ENCODE measurements at places on chromosomes 7 and 10.

- DNase-seq, result no peak
Measured at GRCh38 chr10:100993986-100994708, 5.5 kb upstream of the LZTS2 start.

- DNase-seq, result no peak
Measured at GRCh38 chr10:29344073-29344820, 55.4 kb downstream of the LYZL1 start.

DNA sequence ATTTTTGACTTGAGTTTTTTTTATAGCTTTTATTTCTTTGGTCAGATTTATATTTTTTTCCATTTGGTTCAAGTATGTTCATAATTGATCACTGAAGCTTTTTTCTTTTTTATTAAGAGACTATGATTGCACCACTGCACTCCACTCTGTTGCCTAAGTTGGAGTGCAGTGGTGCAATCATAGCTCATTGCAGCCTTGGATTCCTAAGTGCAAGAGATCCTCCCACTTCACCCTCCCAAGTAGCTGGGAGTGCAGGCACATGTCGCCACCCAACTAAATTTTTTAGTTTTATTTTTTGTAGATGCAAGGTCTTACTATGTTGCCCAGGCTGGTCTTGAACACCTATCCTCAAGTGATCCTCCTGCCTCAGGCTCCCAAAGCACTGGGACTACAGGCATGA lies 97.7 kb upstream of the KIF5B start:
- no peak for DNase-seq

DNA sequence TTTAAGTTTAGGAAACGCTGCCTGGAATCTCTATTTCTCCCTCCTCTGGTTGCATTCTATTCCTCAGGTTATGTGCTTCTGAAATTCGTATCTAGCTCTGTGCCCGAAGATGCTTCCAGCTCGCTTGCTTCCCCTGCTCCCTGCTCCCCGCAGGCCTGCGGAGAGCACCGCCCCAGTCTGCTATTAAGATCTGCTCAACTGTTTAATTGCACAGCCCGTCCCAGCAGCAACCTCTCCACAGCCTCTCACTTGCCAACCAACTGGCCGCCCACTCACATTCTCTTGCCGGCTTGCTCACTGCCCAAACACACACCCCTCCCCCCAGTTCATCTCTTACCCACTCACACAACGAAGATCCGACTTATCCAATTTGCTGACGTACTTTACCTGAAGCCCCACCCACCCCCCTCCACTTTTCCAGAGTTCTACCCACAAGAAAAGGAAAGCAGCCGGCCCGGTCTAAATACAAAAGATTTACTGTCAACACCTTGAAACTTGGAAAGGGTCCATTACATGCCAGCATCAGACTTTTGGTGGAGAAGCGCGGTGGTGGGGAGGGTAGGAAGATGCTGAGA lies 167.3 kb upstream of the KLF14 start:
- peak; percentile 58 for DNase-seq

DNA sequence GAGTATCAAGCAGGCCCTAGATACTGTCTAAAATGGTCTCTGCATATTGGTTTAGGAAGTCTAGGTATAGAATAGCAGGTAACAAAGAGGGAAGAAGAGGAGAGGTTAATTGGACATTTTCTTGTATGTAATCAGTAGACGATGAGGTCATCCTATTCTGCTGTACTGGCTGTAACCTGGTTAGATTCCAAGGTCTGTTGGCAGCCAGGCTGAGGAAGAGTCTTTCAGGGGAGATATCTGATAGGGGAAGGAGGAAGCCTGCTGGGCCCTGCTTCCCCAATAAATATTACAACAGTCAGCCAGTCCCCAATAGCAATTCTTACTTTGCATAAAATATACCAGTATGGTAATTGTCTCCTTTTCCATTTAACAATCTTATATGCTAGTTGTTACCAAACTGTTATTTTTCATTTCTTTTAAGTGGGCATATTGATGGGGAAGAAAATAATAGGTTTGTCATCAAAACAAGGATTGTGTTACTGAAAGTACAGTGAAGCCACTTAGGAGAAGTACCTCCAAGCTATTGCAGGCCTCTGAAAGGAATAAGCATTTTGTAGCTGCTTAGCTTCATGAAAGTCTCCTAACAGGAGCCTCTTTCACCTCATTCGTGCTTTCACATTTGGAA lies 186.4 kb downstream of the LRRC4 start:
- DNase-seq, result no peak

GRCh38 chr7:12094365-12094921 lies 116.7 kb upstream of the TMEM106B start:
- DNase-seq, result no peak

DNA sequence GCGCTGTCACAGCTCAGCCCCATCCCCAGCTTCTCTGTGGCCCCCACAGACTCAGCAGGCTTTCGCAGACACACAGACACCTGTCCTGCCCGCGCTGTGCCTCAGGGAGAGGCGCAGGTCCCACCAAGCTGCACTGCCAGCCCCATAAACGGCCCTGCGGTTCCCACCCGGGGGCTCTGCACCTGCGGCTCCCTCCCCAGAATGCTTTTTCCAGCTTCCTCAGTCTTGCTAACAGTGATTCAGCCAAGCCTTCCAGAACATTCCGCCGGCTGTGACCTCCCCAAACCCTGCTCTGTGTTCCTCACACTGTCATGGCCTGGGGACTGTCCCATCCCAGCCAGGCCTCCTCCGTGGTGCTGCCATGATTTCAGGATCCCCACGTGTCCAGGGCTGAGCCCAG lies 27.8 kb upstream of the TNRC18 start:
- DNase-seq, result no peak

- DNase-seq, result peak; percentile 54
Measured at GRCh38 chr10:26725837-26726727, 28.6 kb downstream of the PDSS1 start.

DNA sequence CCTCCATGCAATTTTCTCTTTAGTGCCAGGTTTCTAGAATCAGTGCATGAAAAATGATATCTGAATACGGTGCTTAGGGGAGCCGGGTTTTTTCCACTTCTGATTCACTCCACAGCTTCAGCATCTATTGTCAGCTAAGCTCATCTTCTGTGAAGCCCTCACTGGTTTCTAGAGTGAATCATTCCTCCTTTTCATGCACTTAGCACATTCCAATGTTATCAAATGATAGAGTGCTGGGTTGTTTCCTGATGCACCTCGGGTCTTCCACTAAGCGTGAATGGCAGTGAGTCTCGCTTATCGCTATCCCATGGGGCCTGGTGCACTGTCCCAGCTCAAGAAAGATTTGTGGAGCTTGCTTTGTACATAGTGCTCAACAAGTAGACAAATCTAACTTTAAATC lies 170.9 kb upstream of the RHEB start:
- peak; percentile 61 for DNase-seq

DNA sequence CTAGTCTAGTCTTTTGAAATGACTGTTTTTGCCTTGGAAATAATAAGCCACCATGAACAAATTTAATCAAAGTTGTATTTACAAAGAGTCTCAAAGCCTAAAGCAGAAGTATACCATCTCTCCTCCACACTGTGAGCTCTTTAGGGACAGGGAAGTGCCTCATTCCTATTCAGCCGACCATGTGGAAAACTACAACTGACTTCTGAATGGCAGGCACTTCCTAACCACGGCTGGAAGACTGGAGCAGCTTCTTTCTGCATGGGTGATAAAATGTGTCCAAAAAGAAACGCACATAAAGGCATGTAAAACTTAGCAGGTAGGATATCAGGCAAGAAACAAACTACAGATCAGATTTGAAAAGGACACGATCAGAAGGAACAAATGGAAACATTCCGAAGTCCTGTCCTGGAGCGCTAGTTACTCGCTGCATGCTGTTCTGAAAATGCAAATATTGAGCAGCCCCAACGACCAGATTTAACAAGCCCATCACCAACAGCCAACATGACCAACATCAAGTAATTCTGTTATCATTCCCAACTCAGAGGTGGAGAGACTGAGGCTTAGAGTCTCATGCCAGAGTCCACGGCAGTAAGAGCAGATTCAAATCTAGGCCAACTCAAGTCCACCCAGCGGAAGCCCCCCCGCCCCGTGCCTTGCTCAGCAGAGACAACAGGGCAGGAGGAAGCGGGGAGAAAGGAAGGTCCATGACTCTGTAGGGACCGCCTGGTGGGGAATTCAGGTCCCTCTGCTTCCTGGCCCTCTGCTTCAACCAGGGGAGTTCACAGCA lies 26.5 kb downstream of the CTBP2 start:
- DNase-seq, result no peak

- DNase-seq, result peak; percentile 33
Measured at GRCh38 chr10:96667401-96667800, 52.9 kb downstream of the PIK3AP1 start.

GRCh38 chr10:70564901-70565351 lies 37.6 kb downstream of the PRF1 start:
- DNase-seq, result no peak

DNA sequence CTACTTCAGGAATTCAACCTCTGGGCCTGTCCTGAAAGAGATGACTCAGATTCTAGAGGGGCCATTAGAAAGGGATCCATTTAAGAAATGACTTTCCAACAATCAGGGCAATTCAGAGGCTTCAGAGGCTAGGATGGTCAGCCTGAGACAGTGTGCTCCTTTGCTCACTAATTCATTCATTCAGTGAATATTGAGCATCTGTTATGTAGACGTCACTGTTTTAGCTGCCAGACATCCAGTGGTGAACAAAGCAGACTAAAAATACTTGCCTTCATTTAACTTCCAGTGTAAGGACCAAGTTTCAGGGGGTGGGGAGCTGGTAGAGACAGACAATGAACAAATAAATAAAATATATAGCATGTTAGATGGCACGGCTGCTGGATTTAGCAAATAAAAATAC lies 1.6 kb downstream of the KIAA1217 start:
- no peak for DNase-seq

GRCh38 chr7:91249506-91250233 lies 14.6 kb upstream of the FZD1 start:
- DNase-seq, result peak; percentile 56

- DNase-seq, result no peak
Measured at GRCh38 chr10:6607778-6608177, 27.7 kb upstream of the PRKCQ start.

GRCh38 chr10:69472544-69472943 lies 21.3 kb downstream of the TSPAN15 start:
- DNase-seq, result no peak

DNA sequence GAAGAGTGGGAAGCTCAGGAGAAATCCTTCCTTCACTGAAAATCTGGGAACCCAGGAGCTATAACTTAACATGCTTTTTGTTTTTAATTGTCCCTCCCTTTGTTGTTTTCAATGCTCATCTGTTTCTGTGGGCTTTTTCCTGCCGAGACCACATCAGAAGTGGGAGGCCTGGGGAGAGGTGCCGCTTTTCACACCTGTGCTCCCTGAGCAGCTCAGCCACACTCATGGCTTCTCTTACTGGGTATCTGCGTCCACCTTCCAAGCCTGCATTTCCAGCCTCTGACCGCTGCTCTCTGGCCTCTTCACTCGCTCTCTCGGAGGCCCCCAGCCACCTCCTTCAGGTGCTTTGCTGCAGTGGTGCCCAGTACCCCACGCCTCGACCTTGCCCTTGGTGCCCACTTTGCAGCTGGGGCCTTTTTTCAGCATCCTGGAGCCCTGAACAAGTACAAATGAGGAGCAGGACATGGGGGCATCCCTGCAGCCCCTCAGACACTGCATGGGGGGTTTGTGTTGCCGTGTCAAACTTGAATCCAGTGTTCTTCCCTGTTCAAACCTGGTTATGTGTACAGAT lies 9.9 kb downstream of the C7orf57 start:
- no peak for DNase-seq

DNA sequence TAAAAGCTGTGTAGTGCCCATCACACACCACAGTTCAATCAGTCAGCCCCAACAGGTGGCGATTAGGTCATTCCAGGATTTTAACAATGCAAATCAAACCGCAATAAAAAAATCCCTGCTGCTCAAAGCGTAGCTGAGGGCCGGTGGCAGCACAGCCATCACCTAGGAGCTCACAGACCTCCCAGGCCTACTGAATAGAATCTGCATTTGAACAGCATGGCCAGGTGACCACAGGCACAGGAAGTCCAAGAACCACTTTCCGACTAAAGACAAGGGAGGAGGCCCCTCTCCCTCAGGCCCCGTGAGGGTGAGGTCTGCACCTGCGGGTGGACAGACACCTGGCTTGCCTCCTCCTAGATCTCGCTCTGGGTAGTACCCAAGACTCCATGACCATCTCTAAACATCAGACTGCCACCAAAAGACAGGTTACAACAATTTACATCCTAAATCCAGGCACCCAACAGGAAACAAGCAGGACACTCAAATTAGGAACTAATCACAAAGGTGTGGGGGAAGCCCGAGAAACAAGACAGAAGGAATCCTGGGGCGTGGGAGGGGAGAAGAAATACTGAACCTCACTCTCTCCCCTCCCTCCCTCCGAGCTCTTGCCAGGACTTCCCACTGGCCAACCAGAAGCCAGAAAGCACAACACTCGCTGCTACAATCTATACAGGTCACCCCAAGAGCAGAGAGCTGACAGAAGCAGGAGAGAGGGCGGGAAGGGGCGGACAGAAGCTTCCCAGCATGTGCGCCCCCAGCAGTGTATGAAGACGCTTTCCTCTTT lies 19.2 kb downstream of the GNA12 start:
- no peak for DNase-seq

- no peak for DNase-seq
Measured at GRCh38 chr10:77081481-77081891, 556.1 kb downstream of the KCNMA1 start.

DNA sequence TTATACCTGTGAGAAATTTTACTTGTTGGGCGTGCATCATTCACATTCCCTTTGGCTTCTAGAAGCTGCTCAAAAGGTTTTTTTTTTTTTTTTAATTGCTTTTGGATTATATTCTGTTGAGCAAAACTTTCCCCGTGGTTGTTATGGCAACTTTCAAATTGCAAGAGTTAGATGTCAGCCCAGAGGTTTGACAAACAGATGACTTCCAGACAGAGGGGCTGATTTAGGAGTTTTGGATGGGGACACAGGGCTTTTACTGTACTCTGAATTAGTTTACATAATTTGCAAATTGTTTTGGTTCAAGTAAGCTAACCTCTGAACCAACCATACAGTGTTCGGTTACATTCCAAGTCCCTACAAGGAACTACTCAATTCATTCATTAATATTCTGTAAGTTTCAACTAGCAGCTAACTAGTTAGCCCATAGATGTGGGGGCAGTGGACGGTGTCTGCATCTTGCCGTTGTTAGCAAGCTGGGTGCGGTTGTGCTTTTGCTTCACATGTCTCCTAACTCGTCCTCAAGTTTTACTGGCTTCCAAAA lies 66.4 kb upstream of the JAZF1 start:
- DNase-seq, result no peak

GRCh38 chr7:133529861-133530260 lies 277.0 kb downstream of the EXOC4 start:
- DNase-seq, result no peak

- no peak for DNase-seq
Measured at GRCh38 chr10:91061608-91062007, 140.7 kb upstream of the ANKRD1 start.

Measured in hepatic stellate cell (primary cell).